ENCODE measurements at places on chromosomes 7 and 10. TPM values are rescaled to one million over a fixed set of nuclear protein-coding genes. Genes with fewer than 3 reads are reported as not detected.

DNA sequence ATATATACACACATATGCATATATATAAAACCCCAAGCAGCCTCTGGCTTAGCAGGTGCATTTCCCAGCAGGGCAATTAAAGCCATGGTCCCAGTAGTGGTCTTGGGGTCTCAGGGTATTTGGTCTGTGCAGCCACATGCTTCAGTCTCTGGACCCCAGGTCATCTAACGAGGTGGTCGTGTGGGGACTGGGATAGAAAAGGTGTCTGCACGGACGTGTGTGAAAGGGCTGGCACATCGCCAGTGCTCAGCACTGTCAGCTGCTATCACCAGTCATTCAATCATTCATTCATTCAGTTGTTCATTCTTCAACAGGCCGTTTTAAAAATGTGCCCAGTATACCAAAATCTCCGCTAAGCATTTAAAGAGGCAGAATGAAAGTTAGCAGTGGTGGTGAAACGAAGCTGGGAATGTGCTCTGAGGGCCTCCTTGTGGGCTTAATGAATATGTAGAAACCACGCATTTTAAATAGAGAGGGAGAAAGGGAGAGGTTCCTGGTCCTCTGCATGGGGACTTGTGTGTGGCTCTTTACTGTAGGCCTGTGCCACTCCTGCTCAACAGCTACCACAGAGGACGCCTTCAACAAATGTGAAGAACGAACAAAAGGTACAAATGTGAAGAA lies 170.4 kb downstream of the EGFR start:
- no peak for DNase-seq
- no peak overlapping the region for H3K4me3 ChIP-seq
- no peaks in the 10 kb centered on the region for H3K36me3 ChIP-seq
- no peak overlapping the region for H3K27ac ChIP-seq
- H3K27me3 ChIP-seq = no peaks in the 10 kb centered on the region

GRCh38 chr10:19245889-19246752 lies 197.5 kb downstream of the MALRD1 start:
- no peaks in the 10 kb centered on the region for H3K4me1 ChIP-seq
- no peak overlapping the region for H3K4me3 ChIP-seq
- no peak for DNase-seq
- no peaks in the 10 kb centered on the region for H3K36me3 ChIP-seq
- no peaks in the 10 kb centered on the region for H3K27me3 ChIP-seq

DNA sequence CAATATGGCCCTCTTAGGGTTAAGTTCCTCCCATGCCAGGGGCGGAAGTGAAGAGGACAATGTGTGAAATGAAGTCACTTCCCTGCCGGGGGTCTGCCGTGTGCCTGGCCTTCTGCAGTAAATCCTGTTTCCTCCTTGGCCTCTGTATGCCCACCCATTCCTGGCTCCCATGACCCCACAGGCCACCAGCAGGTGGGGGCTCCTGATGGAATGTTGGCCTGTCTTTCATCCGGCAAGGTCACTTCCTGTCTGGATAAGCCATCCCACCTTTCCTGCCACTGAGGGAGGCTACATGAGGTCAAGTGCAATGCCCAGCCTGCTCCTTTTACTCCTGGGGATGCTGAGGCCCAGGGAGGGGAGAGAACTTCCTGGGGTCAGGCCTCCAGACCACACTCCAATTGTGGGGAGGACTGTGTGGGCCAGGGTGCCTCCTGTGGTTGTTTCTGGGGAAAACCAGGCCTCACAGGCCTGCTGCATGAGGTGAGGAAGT lies 22.3 kb downstream of the PALD1 start:
- no peak overlapping the region for H3K27ac ChIP-seq
- H3K4me3 ChIP-seq = no peak overlapping the region
- no peak for DNase-seq
- peaks cover 43% of the 10 kb centered on the region for H3K4me1 ChIP-seq

DNA sequence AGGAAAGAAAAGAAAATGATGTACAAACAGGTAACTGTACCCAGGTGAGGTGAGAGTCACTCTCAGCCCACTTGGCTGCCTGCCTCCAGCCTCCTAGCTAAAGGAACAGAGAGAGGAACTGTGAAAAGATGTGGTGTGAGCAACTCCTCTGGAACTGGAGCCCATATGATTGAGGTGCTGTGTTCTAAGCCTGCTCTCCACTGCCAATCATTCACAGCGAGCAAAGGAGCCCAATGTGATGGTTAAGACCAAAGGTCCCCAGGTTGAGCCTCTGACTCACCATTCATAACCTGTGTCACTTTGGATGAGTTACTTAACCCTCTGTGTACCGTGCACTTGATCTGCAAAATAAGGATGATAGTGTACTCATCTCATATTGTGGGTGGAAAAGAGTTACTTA lies 868.1 kb upstream of the AUTS2 start:
- H3K36me3 ChIP-seq = no peaks in the 10 kb centered on the region
- H3K27me3 ChIP-seq = no peaks in the 10 kb centered on the region
- H3K4me1 ChIP-seq = no peaks in the 10 kb centered on the region
- no peak for DNase-seq

Gene EPHB6
- total RNA-seq = 7.0 TPM

GRCh38 chr10:132272231-132272971 lies 35.3 kb downstream of the STK32C start:
- no peak overlapping the region for H3K27ac ChIP-seq
- no peak overlapping the region for H3K4me3 ChIP-seq
- DNase-seq = no peak
- no peaks in the 10 kb centered on the region for H3K36me3 ChIP-seq
- H3K4me1 ChIP-seq = peaks cover 2% of the 10 kb centered on the region

Gene AHCYL2
- 7.6 TPM for total RNA-seq

DNA sequence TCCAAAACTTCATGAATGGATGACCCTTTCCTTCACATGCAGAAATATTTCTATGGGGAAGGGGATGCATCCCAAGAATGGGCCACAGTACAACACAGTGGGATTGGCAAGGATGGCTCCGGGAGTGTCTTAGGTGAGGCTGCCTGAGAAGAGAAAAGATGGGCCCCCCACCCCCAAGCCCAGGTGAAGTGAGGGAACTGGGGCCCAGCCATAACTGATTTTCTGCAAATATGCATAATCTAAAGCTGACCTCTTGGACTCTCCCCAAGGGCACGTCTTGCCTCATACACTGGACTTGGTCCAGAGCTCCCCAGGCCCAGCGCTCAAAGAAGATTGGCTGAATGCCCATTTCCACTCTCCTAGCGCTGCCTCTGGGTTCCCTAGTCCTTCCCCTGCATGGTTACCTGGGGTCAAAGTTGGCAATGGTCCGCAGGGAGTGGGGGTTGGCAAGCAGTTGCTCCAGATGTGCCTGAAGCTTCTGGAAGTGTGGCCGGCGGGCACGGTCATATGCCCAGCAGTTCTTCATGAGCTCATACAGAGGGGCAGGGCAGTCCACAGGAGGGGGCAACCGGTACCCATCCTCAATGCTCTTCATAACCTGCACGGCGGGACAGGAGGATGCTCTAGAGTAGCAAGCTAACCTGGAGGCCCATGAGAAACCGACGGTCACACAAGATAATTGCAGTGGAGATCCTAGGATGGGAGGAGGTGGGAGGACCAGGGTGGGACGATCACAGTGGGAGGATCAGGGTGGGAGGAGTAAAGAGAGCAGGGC lies 12.3 kb downstream of the ZYX start:
- H3K27ac ChIP-seq = peak overlapping the region; percentile 34
- H3K36me3 ChIP-seq = peaks cover 57% of the 10 kb centered on the region
- no peaks in the 10 kb centered on the region for H3K27me3 ChIP-seq
- peaks cover 33% of the 10 kb centered on the region for H3K4me1 ChIP-seq
- DNase-seq = no peak

DNA sequence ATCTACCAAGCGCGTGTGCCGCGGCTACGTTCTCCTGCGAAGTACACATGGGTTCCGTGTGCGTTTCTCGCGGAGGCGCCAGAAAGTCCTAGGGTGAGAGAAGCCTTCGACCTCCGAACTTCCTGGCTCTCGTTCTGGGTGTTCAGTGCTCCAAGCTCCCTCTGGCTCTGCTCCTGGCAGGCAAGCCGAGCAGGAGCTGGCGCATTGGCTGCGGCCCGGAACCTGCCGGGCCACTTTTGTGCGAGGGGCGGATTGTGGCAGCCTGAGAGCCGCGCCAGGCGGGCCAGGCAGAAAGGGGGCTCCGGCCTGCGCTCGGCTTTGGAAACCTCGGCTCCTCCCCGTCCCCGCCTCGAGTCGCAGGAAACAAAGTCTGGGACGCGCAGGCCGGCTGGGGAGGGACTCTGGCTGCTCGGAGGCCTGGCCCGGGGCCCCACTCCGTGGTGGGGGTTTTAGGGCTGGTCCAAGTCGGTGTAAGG lies 9.6 kb downstream of the EMX2 start:
- peaks cover 19% of the 10 kb centered on the region for H3K4me1 ChIP-seq
- H3K27ac ChIP-seq = no peak overlapping the region
- no peak for DNase-seq
- H3K4me3 ChIP-seq = no peak overlapping the region
- peaks cover 74% of the 10 kb centered on the region for H3K27me3 ChIP-seq
- H3K36me3 ChIP-seq = no peaks in the 10 kb centered on the region

DNA sequence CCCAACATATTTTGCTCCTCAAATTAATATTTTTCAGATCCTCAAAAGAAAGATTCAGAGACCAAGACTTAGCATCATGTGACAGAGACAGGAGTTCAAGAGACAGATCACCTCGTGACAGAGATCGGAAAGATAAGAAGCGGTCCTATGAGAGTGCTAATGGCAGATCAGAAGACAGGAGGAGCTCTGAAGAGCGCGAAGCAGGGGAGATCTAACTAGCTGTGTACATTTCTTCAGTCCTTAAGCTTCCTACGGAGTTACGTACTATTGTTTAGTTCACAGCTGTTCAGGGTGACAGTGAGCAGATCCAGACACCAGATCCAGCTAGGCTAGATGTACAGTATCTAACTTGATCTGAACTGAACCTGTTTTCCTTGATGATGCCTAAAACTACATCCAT lies 61.3 kb downstream of the KLRG2 start:
- no peak overlapping the region for H3K27ac ChIP-seq
- H3K4me3 ChIP-seq = no peak overlapping the region
- no peak for DNase-seq
- no peaks in the 10 kb centered on the region for H3K27me3 ChIP-seq
- peaks cover 51% of the 10 kb centered on the region for H3K36me3 ChIP-seq

- H3K4me3 ChIP-seq = no peak overlapping the region
- DNase-seq = no peak
- peaks cover 13% of the 10 kb centered on the region for H3K4me1 ChIP-seq
- H3K27ac ChIP-seq = peak overlapping the region; percentile 76
- H3K36me3 ChIP-seq = no peaks in the 10 kb centered on the region
- H3K27me3 ChIP-seq = no peaks in the 10 kb centered on the region
Observed at GRCh38 chr7:102122026-102122425, 164.6 kb upstream of the SH2B2 start.

DNA sequence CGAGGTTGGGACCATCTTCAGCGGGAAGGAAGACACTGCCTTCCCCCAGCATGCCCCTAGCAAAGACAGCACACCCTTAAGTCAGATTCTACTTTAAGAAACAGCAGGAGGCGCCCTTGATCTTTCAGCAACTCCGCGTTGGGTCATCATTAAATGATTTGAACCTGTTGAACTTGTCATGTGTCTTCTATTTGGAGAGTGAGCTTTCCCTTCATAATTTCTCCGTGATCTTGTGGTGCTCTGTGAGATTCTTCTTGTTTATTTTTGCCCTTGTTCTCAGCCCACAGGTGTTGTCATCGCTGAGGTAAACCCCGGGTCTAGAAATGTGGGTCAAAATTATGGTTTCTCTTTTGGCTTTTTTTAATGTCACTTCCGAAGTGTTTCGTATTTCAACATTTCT lies 49.5 kb upstream of the PITRM1 start:
- H3K4me1 ChIP-seq = peaks cover 8% of the 10 kb centered on the region
- no peaks in the 10 kb centered on the region for H3K36me3 ChIP-seq
- peaks cover 21% of the 10 kb centered on the region for H3K27me3 ChIP-seq
- H3K4me3 ChIP-seq = no peak overlapping the region
- no peak for DNase-seq
- no peak overlapping the region for H3K27ac ChIP-seq

DNA sequence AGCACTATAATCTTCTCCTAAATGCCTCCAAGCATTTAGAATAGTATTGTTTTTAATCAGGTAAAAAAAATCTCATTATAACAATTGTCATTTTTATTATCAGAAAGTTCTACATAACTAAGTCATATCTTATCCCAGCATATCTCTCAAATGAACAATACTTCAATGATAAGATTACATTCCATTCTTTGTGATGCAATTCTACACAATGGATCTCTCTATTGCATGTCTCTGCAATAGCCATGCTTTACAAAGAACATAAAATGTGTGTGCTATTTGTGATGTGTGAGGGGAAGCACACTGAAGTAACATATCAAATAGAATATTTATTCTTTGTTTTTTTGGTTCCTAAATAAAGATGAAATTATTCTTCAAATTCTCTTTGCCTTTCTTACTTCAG lies 195.7 kb downstream of the TSPAN12 start:
- no peaks in the 10 kb centered on the region for H3K27me3 ChIP-seq
- no peak for DNase-seq
- no peak overlapping the region for H3K27ac ChIP-seq
- no peaks in the 10 kb centered on the region for H3K36me3 ChIP-seq

- no peak overlapping the region for H3K27ac ChIP-seq
- no peaks in the 10 kb centered on the region for H3K4me1 ChIP-seq
- no peak overlapping the region for H3K4me3 ChIP-seq
Observed at GRCh38 chr7:123768493-123768892, 19.7 kb upstream of the WASL start.

DNA sequence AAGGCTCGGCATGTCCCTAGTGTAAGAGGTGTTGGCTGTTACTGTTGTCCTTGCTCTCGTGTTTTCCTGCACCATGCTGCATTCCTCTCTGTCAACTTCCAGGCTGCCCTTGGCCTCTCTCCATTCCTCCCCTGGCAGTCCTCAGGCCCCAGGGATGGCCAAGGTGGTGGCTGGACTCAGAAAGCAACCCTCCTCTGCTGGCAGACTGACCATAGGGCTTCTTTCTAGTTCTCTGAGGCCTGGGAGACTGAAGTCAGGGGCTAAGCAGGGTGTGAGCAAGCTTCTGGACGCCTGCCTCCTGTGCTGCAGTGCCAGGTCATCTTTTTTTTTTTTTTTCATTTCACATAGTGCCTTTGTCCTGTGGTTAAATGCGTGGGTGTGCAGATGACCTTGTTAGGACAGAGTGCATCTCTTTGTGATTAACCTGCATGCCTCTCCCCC lies 72.0 kb downstream of the GOLGA7B start:
- no peak overlapping the region for H3K4me3 ChIP-seq
- peaks cover 17% of the 10 kb centered on the region for H3K27me3 ChIP-seq
- H3K36me3 ChIP-seq = no peaks in the 10 kb centered on the region
- no peak overlapping the region for H3K27ac ChIP-seq

GRCh38 chr10:86022906-86023305 lies 343.7 kb downstream of the GRID1 start:
- no peak overlapping the region for H3K4me3 ChIP-seq
- H3K27me3 ChIP-seq = no peaks in the 10 kb centered on the region
- no peaks in the 10 kb centered on the region for H3K36me3 ChIP-seq
- no peak for DNase-seq
- no peaks in the 10 kb centered on the region for H3K4me1 ChIP-seq
- H3K27ac ChIP-seq = no peak overlapping the region

- H3K27me3 ChIP-seq = no peaks in the 10 kb centered on the region
- no peak for DNase-seq
- no peak overlapping the region for H3K27ac ChIP-seq
- H3K4me1 ChIP-seq = peaks cover 37% of the 10 kb centered on the region
- peaks cover 50% of the 10 kb centered on the region for H3K36me3 ChIP-seq
Observed at GRCh38 chr10:21570761-21571521, 36.9 kb downstream of the MLLT10 start.

Gene SKIDA1
- total RNA-seq = 0.11 TPM

Gene LOXL4
- total RNA-seq = not detected

Data from activated CD8-positive, alpha-beta T cell treated with anti-CD3 and anti-CD28 coated beads, Interleukin-2, amount 10 ng/mL, durations not matched to agents 7 days and 5 days (primary cell).